ENCODE measurements at places on chromosomes 11 and 22.

GRCh38 chr22:48700566-48701295 is 1126.9 kb downstream of the BRD1 start:
- DNase-seq, result no peak

DNA sequence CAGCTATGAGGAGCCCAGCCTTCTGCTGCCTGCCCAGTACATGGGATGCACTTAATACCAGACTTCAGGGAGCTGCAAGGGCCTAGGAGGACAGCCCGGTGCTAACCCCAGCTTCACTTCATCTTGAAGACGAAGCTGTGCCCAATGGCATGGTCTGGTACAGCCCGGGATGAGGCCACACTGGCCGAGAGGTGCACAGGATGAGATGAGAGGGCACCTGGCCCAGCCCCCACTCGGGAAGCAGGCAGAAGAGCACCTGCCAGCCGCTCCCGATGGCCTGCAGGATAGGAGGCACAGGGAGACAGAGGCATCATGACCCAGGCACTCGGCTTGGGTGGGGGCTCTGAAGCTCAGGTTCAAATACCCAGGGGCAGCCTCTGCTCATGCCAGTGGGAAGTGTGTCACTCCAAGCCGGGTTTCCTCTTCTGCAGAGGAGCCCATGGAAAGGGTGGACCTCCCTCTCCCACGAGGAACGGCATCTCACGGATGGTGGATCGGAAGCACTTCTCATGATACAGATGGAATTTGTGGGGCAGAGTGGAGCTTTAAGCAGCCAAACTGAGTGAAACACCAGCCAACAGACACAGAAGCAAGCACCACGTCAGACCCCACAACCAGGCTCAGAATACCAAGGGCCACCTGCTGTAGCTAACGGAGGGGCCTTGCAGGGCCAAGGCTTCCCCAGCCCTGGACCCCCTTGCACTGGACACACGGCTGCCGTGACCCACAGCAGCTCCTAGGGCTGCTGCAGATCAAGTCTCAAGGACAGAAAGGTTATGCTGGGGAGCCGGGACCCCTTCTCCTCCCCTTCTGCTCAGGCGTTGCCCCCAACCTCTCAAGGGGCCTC is 875.2 kb downstream of the BRD1 start:
- DNase-seq, result no peak

DNA sequence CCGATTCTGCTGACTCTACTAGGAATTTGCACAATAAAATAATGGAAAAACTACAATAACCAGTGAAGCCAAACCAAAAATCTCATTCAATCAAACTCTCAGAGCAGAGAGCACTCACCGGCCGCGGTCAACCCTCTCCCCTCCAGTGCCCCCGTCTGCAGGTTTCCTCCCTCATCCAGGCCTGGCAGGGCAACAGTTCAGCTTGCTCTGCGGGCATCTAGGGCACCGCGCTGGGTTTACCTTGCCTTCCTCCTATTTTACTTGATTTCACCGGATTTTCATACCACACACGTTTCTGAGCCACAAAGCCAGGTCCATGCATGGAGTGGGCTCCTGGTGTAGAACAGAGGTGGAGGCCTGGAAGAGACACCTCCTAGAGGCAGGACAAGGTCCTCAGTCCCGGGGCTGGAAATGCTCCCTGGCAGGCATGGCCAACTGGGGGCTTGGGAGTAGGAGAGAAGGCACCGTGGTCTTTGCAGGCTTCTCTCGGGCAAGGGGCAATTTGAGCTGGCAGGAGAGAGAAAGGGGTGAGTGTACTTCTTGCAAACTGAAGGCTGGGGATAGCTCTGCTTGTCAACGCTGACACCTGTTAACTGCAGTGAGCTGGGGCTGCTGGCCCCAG is 938.4 kb downstream of the BRD1 start:
- DNase-seq, result no peak

DNA sequence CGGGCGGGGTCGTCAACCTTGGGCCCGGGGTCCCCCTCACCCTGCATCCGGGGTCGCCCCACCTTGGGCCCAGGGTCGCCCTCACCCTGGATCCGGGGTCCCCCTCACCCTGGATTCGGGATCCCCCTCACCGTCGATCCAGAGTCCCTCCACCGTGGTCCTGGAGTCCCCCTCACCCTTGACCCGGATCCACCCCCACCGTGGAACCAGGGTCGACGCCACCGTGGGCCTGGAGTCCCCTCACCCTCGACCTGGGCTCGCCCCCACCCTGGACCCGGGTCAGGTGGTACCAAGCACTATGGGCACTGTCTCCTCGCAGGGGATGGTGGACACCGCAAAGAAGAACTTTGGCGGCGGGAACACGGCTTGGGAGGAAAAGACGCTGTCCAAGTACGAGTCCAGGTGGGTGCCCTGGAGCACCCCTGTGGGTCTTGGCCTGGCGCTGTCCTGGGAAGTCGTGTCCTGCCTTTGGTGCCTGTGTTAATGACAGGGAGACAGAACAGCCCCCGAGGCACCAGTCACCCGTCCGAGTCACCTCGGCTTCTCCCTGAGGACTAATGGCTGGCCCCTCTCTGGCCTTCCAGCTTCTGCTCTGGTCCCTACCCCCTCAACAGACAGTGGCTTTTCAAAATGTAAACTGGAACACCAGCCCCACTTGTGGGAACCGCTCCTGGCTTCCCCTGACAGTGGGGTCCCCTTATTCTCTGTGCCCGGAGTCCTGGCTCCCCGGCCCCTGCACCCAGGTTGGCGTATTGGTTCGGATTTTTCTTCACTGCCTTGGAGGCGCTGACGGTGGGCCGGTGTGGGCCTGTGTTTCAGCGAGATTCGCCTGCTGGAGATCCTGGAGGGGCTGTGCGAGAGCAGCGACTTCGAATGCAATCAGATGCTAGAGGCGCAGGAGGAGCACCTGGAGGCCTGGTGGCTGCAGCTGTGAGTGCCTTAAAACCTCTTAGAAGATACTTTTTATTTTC is 762 bp downstream of the CRELD2 start:
- no peak for DNase-seq

- no peak for DNase-seq
Measured at GRCh38 chr11:86460461-86461385, 86.0 kb downstream of the CCDC81 start.

- DNase-seq, result no peak
Measured at GRCh38 chr22:46428602-46429324, 93.2 kb downstream of the TRMU start.

- no peak for DNase-seq
Measured at GRCh38 chr11:61173456-61173855, 12.2 kb upstream of the VPS37C start.

- no peak for DNase-seq
Measured at GRCh38 chr22:49769691-49770546, 57.8 kb downstream of the BRD1 start.

- no peak for DNase-seq
Measured at GRCh38 chr22:44385296-44385610, 72.5 kb upstream of the SHISAL1 start.

GRCh38 chr11:45163956-45164575 is 17.6 kb downstream of the PRDM11 start:
- DNase-seq, result no peak

DNA sequence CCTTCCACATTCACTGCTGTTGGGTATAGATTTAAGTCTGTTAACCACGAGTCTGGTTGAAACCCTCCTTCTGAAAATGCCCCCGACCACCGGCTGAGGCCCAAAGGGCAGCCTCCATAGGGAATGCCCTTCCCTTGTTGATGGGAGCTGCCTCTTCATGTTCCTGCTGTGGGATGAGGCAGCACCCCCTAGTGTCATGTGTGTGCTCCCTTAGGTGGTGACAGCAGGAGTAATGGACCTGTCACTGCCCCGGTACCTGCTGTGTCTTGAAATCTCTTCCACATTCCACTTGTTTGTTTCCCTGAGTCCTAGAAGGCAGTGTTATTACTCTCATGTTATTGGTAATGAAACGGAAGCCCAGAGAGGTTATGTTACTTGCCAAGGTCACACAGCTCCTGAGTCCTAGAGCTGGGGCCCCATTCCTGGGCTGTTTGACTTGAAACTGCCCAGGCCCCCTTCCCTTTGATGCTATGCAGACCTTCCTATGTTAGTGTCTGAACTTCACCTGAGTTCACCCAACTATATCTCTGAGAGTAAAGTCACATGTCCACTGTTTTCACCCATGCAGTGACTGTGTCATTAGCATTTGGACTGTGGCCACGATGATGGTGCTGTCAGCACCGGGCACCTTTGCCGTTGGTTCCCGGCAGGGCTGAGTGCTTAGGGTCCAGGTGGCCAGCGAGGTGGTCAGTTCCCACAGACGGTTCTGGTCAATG is 234.3 kb downstream of the TBC1D22A start:
- DNase-seq, result no peak

DNA sequence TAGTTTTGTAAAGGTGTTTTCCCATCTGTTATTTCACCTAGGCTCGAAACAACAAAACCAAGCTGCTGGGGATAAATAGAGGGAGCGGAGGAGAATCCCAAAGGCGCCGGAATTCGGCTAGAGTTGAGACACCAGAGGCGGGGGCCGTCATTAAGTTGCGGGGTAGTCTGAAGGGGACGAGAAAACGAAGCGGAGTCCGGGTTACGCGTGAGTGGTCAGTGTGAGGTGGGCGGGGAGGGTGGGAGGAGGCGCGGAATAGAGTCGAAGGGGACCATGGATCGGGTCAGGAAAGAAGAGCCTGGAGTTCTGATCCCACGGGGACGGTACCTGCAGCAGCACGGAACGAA is 361 bp downstream of the SRPRA start:
- DNase-seq, result no peak

DNA sequence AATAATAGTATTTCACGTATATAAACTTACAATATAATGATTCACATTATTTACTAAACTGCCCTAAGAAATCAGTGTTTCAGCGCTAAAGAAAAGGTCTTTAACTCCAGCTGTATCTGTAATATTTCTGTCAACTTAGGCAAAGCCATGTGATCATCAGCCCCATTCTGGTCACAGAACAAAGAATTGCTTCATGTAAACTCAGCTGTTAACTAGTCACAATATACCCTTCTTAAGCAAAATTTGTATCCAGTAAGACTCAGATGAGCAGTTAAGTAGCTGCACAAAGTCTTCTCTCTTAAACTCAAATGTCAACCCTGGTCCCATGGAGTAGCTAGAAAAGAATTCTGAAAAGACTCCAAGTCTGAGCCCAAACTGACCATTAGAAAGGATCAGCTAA is 26.6 kb downstream of the HPS5 start:
- DNase-seq, result no peak

DNA sequence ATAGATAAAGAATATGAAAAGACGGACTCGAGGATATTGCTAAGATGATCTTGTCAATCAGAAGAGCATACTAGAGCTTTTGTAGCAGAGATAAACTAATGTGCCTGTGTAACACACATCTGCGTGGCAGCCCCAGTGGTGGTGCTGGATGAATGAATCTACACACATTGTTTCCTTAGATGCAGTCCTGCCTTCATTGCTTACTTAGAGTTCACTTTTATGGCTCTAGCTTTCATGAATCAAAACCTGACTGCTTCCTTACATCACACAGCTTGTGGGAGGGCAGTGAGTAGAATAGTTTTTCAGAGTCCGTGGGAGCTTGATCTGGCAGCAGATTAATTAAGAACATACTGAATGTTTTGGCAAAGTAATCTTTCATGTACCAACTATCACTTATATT is 83.7 kb downstream of the EXT2 start:
- no peak for DNase-seq

DNA sequence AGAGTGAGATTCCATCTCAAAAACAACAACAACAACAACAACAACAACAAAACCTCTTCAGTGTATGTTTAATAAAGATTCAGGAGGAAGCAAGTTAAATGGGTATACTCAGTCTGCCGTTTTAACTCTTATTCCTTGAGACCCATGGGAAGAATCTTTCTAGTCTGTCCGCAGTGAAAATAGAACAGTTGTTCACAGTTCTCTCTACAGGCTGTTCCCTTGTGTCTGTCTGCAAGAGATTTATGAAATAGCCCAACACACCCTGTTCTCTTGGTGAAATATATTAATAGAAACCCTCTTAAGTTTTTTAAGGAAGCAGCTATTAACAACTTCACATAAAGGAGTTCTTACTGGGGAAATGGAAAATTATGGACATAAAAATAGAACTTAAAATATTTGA is 682.2 kb upstream of the RAG2 start:
- DNase-seq, result no peak

- no peak for DNase-seq
Measured at GRCh38 chr22:46965555-46966494, 203.4 kb downstream of the TBC1D22A start.

GRCh38 chr11:33040033-33040861 is 875 bp downstream of the TCP11L1 start:
- DNase-seq, result no peak

DNA sequence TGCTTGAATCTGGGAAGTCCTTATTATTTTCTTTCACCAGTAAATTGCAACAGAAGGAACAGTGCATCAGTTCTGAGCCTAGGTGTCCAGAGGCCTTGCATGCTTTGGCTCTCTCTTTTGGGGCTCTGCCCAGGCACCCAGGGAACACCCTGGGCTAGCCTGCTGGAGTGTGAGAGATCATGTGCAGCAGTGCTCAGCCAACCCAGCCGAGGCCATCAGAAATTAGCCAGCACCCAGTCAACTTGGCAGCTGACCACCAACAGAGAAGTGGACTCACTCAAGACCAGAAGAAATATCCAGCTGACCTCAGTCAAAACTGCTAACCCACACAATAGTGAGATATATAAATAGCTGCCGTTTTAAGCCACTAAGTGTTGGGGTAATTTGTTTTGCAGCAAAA is 11.2 kb upstream of the P4HA3 start:
- no peak for DNase-seq

DNA sequence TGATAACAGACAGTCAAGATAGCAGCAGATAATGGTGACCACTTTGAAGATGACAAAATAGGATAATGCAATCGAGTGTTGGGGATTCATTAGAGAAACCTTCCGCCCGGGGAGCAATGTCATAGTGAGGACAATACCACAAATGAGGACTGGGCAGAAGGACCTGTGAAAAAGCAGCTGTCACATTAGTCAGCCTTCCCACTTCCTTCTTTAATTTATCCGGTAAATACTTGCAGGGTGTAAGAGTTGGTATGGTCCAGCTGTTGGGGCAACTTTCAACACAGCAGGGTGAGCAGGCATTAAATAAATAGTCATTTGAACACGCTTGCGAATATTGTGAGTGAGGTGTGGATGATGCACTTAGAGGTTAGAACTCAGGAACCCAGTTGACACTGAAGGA is 132.5 kb upstream of the KIRREL3 start:
- DNase-seq, result no peak

DNA sequence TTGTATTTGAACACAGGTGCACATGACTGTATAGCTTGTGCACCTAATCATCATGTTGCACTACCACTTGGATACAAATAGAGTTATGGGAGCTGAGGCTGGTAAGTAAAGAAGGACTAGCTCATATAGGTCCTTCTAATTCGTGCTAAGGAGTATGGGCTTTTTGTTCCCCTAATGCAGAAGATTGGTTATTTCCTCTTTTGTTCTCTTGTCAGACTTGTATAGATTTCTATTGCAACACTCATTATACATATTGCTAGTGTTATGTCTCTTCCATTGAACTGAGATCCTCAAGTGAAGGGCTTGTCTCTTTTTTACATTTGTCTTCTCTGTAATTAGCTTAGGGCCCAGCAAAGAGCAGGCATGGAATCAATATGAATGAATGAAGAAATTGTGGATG is 54.1 kb upstream of the ARHGAP20 start:
- no peak for DNase-seq

All from substantia nigra (tissue), 51 donors.